Right ventricle myocardium inferior (tissue), 1 donor: ENCODE measurements at places on chromosomes 2 and 18. TPM values are rescaled to one million over a fixed set of nuclear protein-coding genes. Genes with fewer than 3 reads are reported as not detected.

GRCh38 chr2:56449002-56449431, 265.2 kb downstream of the CCDC85A start:
- no peak for DNase-seq

DNA sequence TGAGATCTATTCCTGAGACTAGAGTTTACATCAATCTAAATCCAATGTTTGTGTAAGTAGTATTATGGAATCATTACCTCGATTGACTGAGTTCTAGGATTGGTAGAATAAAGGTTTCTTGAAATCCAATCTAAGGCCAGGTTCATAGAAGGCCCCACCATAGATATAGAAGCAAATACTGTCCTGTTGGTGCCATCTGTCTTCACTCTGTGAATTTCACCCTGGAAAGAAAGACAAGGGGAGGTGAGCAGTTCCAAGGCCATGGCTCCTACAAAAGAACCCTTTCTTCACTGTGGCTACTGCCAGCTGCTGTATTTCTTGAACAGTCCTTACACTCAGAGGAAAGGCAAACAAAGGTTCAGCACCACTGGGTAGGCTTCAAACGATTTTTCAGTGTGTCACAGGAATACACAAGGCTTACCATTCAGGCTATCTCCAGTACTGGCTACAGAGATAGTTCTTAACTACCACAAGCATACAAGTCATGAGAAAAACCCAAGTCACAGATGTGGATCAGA, 137.0 kb downstream of the LRP2 start:
- DNase-seq, result no peak

DNA sequence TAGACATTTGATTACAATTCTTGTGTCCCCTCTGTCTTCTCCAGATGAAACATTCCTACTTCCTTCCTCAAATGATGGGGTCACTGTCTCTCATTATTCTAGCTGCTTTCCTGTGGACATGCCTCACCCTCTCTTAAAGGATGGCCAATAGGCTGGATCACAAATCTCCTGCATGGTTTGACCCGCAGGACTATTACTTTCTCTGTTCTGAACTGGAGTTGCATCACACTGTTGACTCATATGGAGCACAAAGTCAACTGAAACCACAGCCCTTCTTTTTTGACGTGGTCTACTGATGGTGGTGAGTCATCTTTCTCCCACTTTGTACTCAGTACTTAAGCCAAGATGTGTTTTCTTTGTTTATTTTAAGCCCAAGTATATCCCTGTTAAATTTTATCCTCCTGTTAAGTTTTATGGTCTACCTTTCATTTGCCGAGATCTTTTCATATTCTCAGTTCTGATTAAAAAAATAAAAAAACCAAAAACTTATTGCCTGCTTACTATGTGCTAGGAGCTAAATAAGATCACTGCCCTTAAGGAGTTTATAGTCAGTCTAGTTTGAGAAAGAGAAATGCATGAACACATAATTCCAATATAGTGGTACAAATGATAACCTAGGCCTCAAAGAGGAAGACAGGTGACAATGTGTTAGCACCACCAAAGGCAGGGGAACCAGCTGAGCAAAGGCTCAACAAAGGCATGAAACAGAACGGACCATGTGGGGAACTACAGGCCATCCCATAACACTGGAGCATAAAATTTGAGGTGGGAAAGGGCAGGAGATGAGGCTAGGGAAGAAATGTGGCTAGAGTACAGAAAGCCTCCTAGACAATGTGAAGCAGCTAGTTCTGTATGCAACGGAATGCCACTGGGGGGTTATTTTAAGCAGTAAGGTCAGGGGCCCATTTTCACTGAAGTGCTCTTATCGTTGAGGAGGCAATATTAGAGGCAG, 67.6 kb upstream of the ZFP36L2 start:
- no peak for DNase-seq

- no peak for DNase-seq
Observed at GRCh38 chr2:148479398-148479797, 165.2 kb upstream of the EPC2 start.

The BMP10 gene
- 0.35 TPM for total RNA-seq

The TCF7L1 gene
- total RNA-seq, result 9.3 TPM

GRCh38 chr2:160492401-160493226, 993 bp downstream of the RBMS1 start:
- DNase-seq, result peak; percentile 85

The C2orf66 gene
- total RNA-seq, result not detected

- DNase-seq, result no peak
Observed at GRCh38 chr2:232798187-232798586, 21.8 kb upstream of the KCNJ13 start.

- DNase-seq, result no peak
Observed at GRCh38 chr18:5972298-5972697, 77.0 kb upstream of the TMEM200C start.

- no peak for DNase-seq
Observed at GRCh38 chr2:105287692-105288091, 41.8 kb downstream of the TGFBRAP1 start.

DNA sequence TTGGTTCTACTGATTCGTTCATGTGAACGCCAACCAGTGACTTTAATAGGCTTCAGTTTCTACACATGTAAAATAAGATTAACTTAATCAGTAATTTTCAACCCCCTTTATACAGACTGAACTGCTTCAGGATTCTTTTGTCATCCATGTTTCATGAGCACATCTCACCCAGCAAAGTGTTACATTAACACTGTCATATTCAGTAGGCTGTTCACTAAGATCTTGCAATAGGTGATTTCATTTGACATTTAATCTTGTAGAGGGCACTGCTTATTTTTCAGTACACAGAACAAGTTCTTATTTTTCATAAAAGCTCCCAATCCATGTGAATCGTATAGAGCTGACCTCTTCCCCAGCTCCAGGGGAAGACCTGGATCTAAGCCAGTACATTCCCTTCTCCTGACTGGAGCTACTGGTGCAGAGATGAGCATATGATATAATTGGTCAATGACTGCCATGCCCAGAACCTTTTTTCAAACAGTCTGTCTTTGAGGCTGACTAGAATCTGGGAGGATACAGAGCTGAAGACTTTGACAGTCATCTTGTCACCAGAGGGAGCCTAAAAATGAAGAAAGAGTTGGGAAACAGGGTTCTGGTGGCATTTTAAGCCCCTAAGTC, 72.2 kb upstream of the CHRNA1 start:
- DNase-seq, result no peak

DNA sequence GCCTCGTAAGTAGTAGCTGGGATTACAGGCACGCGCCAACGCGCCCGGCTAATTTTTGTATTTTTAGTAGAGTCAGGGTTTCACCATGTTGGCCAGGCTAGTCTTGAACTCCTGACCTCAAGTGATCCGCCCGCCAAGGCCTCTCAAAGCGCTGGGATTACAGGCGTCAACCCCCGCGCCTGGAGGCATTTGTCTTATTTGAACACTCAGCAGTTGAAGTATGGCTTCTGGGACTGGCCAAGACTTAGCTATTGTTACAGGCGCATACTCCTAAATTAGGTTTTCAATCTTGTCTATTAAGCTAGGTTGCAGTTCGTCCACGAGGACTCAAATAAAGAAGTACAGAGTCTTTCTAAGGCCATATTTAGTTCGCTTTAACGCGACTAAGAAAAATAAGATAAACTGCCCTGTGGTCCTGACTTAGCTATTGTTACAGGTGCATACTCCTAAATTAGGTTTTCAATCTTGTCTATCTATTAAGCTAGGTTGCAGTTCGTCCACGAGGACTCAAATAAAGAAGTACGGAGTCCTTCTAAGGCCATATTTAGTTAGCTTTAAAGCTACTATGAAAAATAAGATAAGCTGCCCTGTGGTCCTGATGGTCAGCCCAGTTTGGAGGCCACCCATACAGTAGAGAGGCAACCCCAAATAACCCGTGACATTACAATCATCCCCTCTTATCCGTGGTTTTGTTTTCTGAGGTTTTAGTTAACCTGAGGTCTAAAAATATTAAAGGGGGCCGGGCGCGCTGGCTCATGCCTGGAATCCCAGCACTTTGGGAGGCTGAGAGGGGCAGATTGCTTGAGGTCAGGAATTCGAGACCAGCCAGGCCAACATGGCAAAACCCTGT, 20.8 kb upstream of the MTA3 start:
- no peak for DNase-seq

The CCDC150 gene
- 0.89 TPM for total RNA-seq

GRCh38 chr2:100392715-100393114, 24.8 kb downstream of the CHST10 start:
- DNase-seq, result no peak

The TRIM54 gene
- 282 TPM for total RNA-seq

The GCG gene
- total RNA-seq, result not detected

DNA sequence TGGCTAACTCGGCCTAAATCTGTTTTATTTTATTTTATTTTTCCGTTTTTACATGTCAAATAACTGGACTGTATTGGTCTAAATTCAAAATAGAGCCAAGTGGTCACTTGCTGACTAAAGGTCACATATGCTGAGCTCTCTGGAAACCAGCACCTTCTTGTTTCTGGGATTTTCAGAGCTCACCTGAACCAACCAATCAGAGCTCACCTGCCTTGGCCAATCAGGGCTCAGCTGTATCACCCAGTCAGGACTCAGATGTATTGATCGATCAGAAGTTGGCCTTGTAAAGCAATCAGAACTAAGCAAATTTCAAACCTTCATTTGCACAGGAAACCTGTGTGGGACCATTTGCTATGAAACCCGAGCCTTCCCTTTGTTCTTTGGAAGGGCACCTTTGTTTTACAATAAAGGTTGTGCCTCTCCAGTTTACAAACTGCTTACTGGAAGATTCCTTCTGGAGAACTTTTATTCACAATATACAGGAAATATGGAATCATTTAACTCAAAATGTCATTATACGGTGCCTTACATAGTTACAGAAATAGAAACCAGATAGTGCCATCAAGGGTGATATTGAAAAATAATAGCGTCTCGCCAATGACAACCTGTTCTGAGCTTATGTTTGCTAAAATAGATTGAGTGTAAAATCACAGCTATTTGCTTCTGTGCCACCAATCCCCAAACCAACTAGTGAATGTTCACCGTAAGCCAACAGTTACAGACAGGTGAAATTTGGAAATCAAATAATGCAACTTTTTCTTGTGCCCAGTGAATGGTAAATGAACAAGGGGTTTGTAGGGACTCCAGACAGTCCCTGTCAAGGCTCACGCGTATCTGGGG, 17.3 kb upstream of the PSD4 start:
- DNase-seq, result no peak

The RAB11FIP5 gene
- 19.0 TPM for total RNA-seq
